Fibroblast of skin of left biceps (primary cell): ENCODE measurements at places on chromosomes 2 and 18.

DNA sequence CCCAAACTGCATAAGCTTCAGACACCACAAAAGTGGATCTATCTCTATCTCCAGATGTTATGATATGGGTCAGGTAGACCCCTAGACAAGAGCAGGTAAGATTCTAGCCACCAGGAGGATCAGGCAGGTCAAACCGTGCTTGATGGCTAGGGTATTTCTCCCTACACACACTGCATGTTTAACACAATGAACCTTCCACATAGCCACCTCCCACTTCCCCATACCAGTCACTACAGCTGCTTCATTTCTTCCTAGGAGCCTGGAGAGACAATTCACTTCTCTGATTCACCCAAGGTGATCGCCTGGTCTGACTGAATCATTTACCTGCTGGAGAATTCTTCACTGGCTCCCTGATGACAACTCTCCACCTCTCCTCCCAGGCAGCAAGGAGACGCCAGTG lies 66.0 kb upstream of the MYCN start:
- no peak for DNase-seq

DNA sequence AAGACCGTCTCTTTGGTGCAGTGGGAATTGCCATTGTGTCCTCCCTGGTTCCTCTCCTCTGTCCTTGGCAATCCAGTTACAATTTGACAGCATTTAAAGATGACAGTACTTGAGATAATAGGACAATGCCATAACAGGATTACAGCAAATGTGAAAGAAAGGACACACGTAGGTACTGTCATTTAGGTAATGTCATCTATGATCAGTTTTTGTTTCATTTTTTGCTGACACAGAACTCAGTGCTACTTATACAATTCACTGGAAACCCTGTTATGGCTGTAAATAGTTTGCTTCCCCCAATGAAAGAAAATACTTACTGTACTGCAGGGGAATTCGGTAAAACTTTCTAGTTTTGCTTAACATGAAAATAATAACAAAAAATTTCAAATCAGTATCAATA lies 65.2 kb downstream of the BCL11A start:
- no peak for DNase-seq

GRCh38 chr2:12456293-12457106 lies 260.2 kb upstream of the TRIB2 start:
- DNase-seq: peak; percentile 99

DNA sequence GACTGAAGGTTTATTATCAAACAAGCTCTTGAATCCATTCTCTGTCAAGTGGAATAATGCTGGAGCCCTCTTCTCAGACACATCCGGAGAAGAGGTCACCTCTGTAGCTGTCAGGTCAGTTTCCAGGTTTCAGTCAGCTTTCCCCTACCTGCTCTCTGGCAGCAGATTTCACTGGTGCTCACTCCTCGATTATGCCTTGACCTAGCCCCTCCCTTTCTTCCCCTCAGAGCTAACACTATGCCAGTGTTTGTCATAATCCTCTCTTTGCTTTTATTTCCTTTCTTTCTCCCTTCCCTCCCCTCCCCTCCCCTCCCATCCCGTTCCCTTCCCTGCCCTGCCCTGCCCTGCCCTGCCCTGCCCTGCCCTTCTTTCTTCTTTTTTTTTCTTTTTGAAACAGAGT lies 22.5 kb upstream of the PLEKHM3 start:
- no peak for DNase-seq

GRCh38 chr2:58594762-58595161 lies 353.6 kb upstream of the FANCL start:
- no peak for DNase-seq

GRCh38 chr2:10347562-10347948 lies 44.9 kb downstream of the HPCAL1 start:
- DNase-seq: no peak

- no peak for DNase-seq
Measured at GRCh38 chr2:118994778-118995177, 52.8 kb downstream of the MARCO start.

DNA sequence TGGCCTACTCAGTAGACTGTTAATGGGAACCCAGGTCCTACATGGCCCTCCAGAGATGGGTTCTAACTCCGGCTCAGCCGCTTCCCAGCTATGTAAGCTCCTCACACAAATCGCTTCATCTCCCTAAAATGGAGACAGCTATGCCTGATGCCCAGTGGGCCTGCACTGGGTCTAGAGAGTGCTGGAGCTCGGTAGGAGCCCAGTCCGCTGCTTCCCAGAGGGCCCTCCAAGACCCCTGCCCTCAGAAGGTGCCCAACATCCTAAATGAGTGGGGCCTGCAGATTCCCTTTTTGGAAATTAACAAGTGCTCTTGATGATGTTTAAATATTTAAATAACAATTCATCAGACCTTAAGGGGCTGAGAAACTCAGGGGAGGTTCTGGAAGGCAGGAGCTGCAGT lies 47.1 kb downstream of the HS1BP3 start:
- DNase-seq: no peak

GRCh38 chr2:53181759-53182158 lies 585.8 kb upstream of the CHAC2 start:
- DNase-seq: no peak

DNA sequence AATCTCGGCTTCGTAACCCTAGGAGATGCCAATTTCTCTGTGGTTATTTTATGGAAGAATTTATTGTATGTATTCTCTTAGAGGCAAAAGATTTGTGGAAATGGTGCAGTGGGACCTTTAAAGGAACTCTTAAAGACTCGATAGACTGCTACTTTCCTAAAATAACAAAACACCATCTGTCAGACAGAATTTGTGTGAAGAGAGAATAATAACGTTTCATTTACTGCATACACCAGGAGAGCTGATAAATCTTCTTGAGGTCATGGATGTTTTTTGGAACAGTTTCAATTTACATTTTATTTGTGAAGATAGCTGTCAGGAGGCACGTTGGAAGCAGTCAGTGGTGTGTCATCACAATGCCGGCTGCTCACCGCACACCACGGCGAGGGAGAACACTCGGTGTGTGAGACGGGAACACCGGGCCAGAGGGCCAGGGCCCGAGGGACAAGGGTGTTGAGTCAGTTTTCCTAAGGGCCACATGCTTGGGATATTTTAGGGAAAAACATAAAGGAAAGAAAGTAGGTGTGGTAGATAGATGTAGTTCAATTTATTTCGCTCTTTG lies 1681.0 kb upstream of the DDX18 start:
- no peak for DNase-seq

DNA sequence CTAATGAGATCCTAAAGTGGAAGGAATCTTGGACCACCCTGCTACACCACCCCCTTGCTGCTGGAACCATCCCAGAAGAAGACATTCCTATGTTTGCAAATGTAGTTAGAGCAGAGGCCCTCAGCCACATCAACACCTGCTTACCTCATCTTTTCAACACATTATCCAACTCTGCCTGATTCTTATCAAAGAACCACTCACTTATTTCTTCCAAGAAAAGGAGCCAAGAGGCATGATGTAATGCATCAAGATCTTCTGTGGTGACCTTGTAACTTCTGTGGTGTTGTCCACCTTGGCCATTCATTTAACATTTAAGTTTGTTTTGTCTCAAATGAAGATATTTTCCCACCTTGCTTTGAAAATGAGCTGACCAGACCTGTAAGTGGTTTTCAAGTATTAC lies 338.1 kb downstream of the CTNNA2 start:
- no peak for DNase-seq

DNA sequence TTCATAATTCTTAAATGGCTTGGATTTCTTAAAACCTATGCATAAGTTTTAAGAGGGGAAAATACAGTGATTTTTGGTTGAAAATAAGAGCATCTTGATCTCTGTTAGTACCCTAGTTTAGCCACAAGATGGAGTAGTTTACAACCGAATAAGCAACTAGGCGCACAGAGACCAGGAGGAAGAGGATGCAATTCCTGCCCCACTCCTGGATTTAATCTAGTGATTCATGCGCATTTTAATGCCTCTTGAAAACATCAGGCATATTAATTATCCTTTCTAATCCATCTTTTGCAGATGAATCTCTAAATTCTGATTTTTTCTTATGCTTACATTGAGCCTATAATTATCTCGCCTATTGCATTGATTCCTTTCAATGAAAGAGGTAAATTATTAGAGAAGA lies 76.7 kb downstream of the MRPS9 start:
- no peak for DNase-seq

DNA sequence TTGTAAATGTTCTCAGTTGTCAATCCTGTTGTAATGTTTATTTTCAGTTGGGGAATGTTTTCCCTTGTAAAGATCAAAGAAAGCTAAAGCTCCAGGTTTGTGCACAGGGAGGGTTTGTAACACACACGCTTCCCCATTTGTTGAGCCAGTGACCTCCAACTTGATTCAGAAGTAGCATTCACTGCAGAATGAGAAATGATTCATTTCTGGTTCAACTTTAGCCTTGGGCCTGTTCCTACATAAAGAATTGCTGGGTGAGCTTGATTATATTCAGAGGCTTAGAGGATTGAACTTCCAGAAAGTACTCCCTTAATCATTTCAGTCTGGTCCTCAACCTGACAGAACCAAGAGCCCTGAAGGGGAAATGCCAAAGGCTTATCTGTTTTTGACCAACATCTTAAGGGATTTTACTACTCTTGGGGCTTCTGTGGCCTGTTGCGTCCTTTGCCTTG lies 70.6 kb upstream of the CAVIN2 start:
- no peak for DNase-seq

DNA sequence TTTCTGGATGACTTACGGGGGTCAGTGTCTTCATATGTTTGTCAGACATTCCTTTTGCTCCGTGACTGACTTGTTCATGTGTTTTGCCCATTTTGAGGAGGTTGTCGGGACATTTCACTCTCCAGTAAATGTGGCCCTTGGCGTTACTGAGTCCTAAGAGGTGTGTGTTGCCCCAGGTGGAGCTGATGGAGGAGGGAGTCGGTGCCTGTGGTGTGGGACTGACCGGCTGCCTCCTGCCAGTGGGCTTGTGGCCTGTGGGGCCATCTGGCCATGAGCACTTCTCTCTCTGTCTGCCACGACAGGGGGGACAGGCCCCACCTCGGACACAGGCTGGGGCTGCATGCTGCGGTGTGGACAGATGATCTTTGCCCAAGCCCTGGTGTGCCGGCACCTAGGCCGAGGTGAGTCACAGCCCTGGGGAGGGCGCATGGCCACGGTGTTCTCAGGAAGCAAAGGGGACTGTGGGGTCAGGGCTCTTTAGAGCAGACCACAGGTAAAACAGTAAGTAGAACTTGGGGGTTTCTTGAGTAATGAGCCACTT lies 15.8 kb downstream of the ATG4B start:
- no peak for DNase-seq

GRCh38 chr2:237060534-237061312 lies 25.0 kb upstream of the COPS8 start:
- DNase-seq: no peak

DNA sequence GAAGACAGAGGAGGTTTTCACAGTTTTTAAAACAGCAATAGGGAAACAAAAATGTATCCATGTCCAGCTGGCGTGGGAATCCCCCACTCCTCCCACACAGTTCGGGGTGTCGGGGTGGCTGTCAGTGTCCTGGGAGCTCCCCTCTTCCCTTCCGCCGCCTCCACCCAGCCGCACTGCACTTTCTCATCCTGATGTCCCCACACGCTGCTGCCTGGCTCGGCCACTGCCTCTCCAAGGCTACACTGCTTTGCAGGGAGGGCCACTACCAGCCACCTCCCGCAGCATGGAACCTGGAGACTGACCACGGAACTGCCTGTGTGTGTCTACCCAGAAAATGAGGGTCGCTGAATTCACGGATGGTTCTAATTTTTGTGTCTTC lies 138.7 kb upstream of the CTDP1 start:
- DNase-seq: no peak
